NCI-H1092 (cell line): ENCODE measurements at places on chromosomes 7 and 10.

GRCh38 chr10:33112831-33113455 lies 154.9 kb upstream of the ITGB1 start:
- no peak for DNase-seq

DNA sequence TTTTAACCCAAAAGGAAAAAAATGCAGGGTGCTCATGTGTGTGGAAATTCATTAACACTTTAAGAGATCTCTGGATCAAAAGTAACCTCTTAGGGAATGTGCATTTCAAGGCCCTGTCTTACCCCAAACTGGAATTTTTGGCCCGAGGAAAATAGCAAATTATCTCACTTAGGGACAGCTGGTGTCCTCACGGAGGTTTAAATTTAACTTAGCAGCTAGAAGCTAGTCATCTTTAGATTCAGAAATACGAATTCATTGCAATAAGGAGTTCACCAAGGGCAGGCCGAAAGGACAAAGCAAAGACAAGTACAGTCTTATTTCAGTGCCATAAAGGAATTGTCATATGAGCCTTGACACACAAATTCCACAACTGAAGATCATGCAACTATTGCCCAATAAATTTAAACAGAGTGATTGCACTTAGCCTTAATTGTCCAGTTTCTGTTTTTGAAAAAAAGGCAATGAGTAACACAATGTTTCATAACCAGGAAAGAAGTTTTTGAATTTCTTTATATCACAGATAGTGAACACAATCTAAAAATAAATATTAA lies 22.4 kb upstream of the SEMA3C start:
- no peak for DNase-seq

DNA sequence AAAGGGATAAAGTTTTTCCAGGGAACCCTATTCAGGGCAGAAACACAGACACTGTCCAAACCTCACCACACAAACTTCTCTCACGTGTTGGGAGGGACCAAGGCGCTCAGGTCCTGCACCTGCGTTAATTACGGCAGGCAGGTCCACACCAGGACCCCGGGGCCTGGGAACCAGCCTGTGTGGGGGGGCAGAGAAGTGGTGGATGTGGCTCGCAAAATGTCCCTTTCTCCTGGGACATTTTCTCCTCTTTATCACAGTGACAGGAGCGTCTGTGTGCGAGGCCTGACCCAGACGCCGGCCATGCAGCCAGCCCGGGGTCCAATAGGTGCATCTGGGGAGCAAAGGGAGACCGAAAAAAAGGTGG lies 73.4 kb upstream of the ZNF722 start:
- DNase-seq, result no peak

- DNase-seq, result no peak
Observed at GRCh38 chr10:31353574-31353973, 34.6 kb downstream of the ZEB1 start.

DNA sequence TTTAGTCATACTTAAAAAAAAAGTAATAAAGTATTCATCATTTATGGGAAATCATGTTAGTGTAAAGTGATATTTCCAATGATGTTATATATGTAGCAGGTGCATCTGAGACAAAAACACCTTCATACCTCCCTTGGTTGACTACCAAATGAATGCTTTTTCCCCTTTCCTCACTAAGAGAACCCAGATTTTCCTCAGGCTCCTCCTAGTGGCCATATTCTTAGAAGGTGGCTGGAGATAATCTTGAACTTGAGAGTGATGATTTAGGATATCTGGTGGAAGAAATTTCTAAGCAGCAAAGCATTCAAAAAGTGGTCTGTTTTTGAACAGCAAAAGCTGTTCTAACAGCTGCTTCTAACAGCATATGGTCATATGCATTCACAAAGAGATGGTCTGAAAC lies 16.8 kb upstream of the DNAH11 start:
- no peak for DNase-seq

- no peak for DNase-seq
Observed at GRCh38 chr10:119362122-119362521, 154.8 kb downstream of the GRK5 start.

- DNase-seq, result no peak
Observed at GRCh38 chr10:71854031-71854430, 3.0 kb upstream of the PSAP start.

GRCh38 chr10:123746061-123746460 lies 79.9 kb downstream of the GPR26 start:
- DNase-seq, result no peak

GRCh38 chr7:75756991-75757676 lies 14.9 kb downstream of the CCL26 start:
- no peak for DNase-seq
